ENCODE measurements at places on chromosomes 7 and 10. TPM values are rescaled to one million over a fixed set of nuclear protein-coding genes. Genes with fewer than 3 reads are reported as not detected.

Gene GJD4
- total RNA-seq: not detected

Gene BTBD16
- not detected for total RNA-seq

Gene SGCE
- 0.97 TPM for total RNA-seq

Gene TCAF2
- 20.9 TPM for total RNA-seq

Gene ZKSCAN1
- total RNA-seq: 85.5 TPM

Gene CNPY1
- not detected for total RNA-seq

DNA sequence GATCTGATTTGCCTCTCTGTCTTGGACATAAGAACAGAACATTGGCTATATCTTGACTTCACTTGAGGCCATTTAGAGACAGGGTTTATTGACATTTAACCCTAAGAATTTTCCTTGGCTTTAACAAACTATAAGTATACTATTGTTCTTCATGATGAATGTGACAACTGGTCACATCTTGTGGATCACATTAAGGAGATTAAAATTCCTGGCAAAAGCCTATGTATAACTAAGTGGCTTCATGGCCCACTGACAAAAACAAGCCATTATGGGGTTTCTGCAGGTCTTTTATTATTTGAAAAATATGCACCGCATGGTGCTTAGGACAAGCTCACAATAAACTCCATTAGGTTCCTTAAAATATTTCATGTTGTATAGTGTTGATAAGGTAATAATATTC, 54.8 kb downstream of the THNSL1 start:
- H3K27me3 ChIP-seq: peaks cover 5% of the 10 kb centered on the region
- H3K4me1 ChIP-seq: no peaks in the 10 kb centered on the region
- H3K36me3 ChIP-seq: no peaks in the 10 kb centered on the region
- H3K4me3 ChIP-seq: no peak overlapping the region
- H3K27ac ChIP-seq: no peak overlapping the region
- no peak for DNase-seq

GRCh38 chr10:43265799-43266721, 805 bp downstream of the RASGEF1A start:
- peak; percentile 52 for DNase-seq
- peaks cover 59% of the 10 kb centered on the region for H3K27me3 ChIP-seq

DNA sequence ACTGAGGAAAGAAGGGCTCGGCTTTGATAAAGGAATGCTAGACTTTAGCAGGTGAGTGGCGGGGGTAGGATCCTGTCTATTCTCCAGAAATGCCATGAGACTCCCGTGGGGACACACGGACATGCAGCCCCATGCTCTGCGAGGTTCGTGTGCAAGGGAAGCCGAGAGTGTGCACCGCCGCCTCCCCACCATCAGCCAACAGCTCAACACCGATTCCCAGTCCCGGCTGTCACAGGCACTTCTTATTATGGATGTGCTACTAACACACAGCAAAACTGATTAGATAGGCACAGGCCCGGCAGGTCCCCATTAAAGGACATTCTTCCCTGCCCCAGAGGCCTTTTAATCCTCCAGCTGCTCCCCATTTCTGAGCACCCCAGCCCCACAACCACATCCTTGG, 154.4 kb downstream of the PRKAG2 start:
- H3K27ac ChIP-seq: no peak overlapping the region
- no peaks in the 10 kb centered on the region for H3K27me3 ChIP-seq
- H3K36me3 ChIP-seq: no peaks in the 10 kb centered on the region
- H3K4me1 ChIP-seq: peaks cover 1% of the 10 kb centered on the region
- H3K4me3 ChIP-seq: no peak overlapping the region

DNA sequence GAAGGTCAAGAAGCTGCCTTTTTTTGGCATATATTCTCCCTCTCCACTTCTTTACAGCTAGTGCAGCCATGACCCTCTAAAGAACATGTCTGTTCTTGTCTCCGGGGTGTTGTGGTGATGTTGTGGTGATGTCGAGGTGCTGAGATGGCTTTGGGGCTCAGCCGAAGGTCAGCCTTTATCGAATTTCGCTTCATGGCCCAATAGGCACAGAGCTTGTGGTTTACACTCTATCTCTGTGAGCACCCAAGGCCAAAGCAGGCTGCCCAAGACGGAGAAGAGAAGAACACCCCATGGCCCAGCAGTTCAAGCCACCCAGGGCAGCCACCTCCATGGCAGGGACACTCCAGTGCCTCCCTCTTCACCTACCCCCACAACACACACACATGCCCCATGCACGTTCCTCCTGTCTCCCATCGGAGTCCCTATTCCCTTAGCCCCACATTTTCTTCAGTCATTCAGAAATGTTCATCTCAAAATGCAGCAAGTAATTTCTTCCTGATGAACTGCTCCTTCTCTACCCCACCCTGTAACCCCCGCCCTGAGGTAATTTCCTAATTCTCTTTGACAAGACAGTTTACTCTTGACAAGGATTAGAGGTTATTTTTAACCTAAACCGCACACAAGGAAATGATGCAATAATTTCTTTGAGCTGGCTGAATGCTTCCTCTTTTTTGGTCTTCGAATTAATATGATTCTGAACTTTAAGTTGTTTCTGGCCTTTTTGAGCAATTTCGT, 18.6 kb upstream of the ADRB1 start:
- H3K27ac ChIP-seq: peak overlapping the region; percentile 89
- peaks cover 52% of the 10 kb centered on the region for H3K27me3 ChIP-seq
- peaks cover 29% of the 10 kb centered on the region for H3K4me1 ChIP-seq
- H3K36me3 ChIP-seq: peaks cover 8% of the 10 kb centered on the region
- H3K4me3 ChIP-seq: peak overlapping the region; percentile 74

GRCh38 chr10:76195654-76196390, 764.4 kb downstream of the LRMDA start:
- DNase-seq: no peak
- H3K4me3 ChIP-seq: no peak overlapping the region
- no peaks in the 10 kb centered on the region for H3K4me1 ChIP-seq
- H3K36me3 ChIP-seq: no peaks in the 10 kb centered on the region

- no peaks in the 10 kb centered on the region for H3K27me3 ChIP-seq
- DNase-seq: no peak
- H3K36me3 ChIP-seq: no peaks in the 10 kb centered on the region
Observed at GRCh38 chr10:44352316-44353127, 32.4 kb downstream of the CXCL12 start.

DNA sequence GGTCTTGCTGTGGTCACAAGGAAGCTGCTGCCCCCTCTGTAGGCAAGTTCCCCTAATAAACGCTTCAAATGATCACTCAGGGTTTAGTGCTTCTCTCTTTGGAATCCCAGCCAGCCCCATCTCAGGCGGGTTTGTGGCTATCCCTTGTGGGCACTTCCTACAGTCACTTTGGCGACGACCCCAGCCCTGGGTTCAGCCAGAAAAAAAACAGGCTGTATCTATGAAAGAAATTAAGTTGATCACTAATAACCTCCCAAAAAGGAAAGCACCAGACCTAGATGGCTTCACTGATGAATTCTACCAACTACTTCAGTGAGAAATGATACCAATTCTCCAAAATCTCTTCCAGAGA, 208.2 kb downstream of the MAD1L1 start:
- H3K27me3 ChIP-seq: peaks cover 1% of the 10 kb centered on the region
- peaks cover 8% of the 10 kb centered on the region for H3K4me1 ChIP-seq
- no peak overlapping the region for H3K4me3 ChIP-seq
- peaks cover 40% of the 10 kb centered on the region for H3K36me3 ChIP-seq
- no peak overlapping the region for H3K27ac ChIP-seq
- DNase-seq: no peak

DNA sequence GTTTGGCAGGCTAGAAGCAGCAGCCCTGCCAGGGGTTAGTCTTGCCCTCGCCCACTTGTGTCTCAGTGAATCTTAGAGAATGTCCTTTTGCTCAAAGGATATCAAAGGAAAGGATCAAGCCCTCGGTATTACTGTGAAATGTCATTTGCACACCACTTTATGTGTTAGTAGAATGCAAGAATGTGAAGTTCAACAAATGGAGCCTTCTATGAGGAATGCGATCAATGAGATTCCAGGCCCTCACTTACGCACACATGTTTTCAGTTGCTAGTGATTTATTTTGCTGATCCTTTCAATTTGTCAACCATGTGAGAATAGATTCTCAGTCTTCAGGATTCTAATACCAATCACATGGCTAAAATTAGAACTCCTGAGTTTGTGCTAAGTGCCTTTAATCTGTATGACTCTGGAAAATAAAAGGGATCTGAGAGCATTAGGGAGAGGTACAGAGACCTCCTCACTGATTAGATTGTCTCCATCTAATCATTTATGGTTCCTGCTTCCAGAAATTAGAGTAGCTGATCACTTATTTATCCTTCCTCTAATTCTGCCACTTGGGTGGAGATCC, 123.0 kb upstream of the SP4 start:
- no peaks in the 10 kb centered on the region for H3K27me3 ChIP-seq
- H3K36me3 ChIP-seq: peaks cover 26% of the 10 kb centered on the region
- no peak for DNase-seq

DNA sequence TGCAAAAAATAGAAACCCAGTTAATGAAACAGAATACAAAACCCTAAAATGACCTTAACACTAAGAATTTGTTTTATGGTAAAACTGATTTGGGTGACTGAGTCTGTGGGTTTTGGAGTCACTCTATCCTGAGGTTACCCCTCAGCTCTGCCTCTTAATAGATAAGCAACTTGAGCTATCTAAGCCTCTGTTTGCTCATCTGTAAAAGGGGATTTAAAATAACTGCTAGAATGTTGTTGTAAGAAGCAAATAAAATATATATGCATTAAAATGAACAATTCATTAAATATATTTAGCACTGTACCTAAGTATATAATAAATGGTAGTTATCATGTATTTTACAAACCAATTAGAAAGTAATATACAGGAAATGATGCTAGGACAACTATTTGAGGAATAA, 115.4 kb downstream of the CABCOCO1 start:
- no peak overlapping the region for H3K4me3 ChIP-seq
- no peaks in the 10 kb centered on the region for H3K36me3 ChIP-seq
- no peak overlapping the region for H3K27ac ChIP-seq
- no peak for DNase-seq

- H3K4me3 ChIP-seq: peak overlapping the region; percentile 65
- peaks cover 74% of the 10 kb centered on the region for H3K4me1 ChIP-seq
- H3K27ac ChIP-seq: peak overlapping the region; percentile 85
- H3K36me3 ChIP-seq: peaks cover 32% of the 10 kb centered on the region
- H3K27me3 ChIP-seq: no peaks in the 10 kb centered on the region
- DNase-seq: no peak
Observed at GRCh38 chr10:14554491-14555205, 220.0 kb downstream of the FAM107B start.
